ENCODE measurements at places on chromosomes 11 and 22. TPM values are rescaled to one million over a fixed set of nuclear protein-coding genes. Genes with fewer than 3 reads are reported as not detected.

Gene DRD4
- not detected for polyA plus RNA-seq

Gene CYB5R2
- 0.23 TPM for polyA plus RNA-seq

Gene KCNK7
- 0.34 TPM for polyA plus RNA-seq

Gene ACCS
- 28.5 TPM for polyA plus RNA-seq

Gene CDON
- 4.2 TPM for polyA plus RNA-seq

Gene SYT8
- not detected for polyA plus RNA-seq

Gene LRP5
- 10.2 TPM for polyA plus RNA-seq

Gene PLAAT4
- 4.6 TPM for polyA plus RNA-seq

Gene OR4D5
- polyA plus RNA-seq = not detected

All from SK-N-SH (cell line).